Glutamatergic neuron (in vitro differentiated cells): ENCODE measurements at places on chromosomes 4 and X. TPM values are rescaled to one million over a fixed set of nuclear protein-coding genes. Genes with fewer than 3 reads are reported as not detected.

- DNase-seq: no peak
Observed at GRCh38 chrX:1252861-1253260, 15.8 kb upstream of the CSF2RA start.

DNA sequence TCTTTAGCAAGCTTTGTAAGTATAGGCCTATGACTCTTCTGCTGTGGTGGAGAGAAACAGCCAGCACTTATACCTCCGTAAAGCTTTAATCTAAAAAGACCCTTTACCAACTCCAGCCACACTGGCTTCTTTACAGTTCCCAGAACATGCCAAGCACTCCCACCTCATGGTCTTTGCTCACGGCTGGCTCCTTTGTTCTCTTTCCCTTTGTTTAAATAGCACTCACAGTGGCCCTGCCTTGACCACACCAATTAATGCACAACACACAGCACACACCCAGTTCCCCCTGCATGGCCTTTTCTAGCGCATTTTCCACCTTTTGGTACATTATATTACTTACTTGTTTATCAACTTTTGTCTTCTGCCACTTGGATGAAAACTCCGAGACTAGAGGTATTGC is 18.9 kb downstream of the PPID start:
- no peak for DNase-seq

- peak; percentile 71 for DNase-seq
Observed at GRCh38 chr4:140237616-140238350, 83.8 kb upstream of the MAML3 start.

DNA sequence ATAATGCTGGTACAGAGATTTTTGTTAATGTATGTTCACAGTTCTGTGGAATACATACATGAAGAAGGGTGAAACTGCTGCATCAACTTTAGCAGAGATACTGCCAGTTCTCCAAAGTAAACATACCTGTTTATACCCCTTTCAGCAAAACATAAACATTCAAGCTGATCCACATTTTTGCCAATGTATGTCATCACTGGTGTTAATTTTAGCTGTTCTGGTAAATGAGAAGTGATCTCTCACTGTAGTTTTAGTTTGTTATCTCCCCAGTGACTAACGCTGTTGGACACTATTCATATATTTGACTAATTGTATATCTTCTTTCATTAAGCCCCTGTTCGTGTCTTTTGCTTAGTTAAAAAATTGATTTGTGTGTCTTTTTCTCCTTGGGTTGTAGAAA is 82.0 kb downstream of the HAUS3 start:
- no peak for DNase-seq

DNA sequence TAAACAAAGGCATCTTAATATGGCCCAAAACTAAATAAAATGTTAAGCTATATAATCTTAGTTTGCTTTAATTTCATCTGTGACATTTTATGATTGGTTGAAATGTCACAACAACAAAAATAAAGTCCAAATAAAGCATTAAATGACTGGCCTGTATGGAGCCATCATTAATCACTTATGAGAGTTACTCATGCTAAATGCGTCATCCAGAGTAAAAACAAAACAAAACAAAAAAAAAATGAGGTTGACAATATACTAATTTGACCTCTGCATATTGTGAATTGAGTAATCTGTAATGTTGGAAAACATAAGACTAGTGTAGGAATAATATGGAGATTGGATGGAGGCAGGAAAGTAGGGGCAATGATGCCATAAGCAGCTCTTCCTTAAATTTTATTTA is 139.7 kb downstream of the MAPK10 start:
- no peak for DNase-seq

DNA sequence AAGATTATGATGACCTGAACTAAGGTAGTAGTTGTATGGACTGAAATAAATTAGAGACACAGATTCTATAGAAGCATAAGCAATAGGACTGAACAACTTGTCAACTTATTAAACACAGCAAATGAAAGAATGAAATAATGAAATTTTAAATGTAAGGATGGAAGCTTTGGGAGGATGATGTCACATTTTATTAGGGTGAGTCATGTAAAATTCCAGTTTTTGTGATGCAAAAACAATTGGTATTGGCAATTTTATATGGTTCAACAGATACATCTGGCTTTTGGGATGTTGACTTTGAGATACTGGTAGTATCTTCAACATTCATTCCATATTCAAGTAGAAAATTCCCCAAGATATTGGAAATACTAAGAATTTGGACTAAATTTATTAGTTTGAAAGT is 72.7 kb upstream of the IL15 start:
- no peak for DNase-seq

CLGN gene
- total RNA-seq: 19.6 TPM
